ENCODE measurements at places on chromosomes 4 and X.

- DNase-seq, result no peak
Observed at GRCh38 chrX:103734125-103734760, 23.5 kb downstream of the TMEM31 start.

DNA sequence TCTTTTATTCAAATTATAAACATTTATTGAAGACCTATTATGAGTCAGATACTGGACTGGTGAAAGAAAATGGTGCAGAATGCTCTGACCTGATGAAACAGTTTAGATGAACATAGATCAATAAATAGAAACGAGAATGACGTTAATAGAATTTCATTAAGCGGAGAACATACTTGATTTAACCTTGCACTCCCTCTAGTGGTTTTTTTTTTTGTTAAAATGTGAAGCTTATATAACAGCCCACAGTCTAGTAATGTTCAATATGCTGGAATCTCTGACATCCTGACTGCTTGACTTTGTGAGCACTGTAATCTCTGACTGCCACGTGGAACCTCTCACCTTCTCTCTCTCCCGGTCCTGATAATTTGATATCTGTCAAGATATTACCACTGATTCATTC is 32.3 kb downstream of the HDAC8 start:
- no peak for DNase-seq

DNA sequence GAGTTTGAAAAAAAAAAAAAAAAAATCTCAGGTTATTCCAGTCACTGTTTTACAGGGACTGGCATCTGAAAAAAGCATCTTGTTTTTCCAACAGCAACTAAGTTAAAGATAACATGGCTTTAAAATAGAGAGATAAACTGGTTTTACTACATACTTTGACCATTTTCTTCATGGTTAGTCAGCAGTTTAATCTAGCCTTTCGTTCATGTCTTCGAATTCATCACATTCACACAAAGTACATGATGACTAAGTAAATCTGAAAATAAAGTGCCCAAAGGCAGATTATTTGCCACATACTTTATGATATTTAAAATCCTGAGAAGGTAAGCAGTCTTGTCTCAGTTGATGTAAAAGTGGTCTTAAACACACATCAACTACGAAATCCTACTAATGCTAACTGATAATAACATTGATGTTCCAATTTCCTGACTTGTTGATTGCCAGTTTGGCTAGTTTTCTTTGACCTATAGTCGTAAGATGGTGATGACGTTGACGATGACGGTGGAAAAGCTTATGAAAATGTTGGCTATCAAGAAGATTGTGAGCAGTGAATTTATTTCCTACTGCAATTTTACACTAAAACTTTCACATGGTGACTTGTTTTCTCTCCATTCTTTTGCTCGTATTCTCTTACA is 540.5 kb upstream of the BOD1L1 start:
- DNase-seq, result no peak

- no peak for DNase-seq
Observed at GRCh38 chr4:52368895-52369294, 290.2 kb downstream of the USP46 start.

GRCh38 chr4:133372699-133373098 is 223.6 kb downstream of the PCDH10 start:
- no peak for DNase-seq

GRCh38 chr4:151862766-151863165 is 102.0 kb upstream of the GATB start:
- no peak for DNase-seq

- DNase-seq, result no peak
Observed at GRCh38 chr4:141376769-141377168, 156.1 kb downstream of the ZNF330 start.

- no peak for DNase-seq
Observed at GRCh38 chr4:184420881-184421416, 53.4 kb downstream of the IRF2 start.

DNA sequence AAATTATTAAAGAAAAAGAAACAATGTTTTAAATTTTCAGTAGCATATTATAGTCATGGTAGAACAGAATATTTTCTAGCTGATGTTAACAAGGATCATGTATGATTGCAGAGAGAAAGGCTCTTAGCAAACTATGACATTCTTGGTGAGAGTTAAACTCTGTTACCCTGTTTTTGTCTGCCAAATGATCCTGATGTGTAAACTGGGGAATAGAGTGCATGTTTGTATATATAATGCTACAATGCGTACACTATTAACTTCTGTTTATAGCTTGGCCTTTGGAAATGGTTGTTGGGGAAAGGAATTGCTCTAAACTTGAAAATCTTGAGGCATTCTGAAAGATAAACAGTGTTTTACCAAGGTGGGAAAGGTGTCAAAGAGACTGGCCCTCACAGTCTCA is 292.7 kb downstream of the ARHGAP24 start:
- no peak for DNase-seq

DNA sequence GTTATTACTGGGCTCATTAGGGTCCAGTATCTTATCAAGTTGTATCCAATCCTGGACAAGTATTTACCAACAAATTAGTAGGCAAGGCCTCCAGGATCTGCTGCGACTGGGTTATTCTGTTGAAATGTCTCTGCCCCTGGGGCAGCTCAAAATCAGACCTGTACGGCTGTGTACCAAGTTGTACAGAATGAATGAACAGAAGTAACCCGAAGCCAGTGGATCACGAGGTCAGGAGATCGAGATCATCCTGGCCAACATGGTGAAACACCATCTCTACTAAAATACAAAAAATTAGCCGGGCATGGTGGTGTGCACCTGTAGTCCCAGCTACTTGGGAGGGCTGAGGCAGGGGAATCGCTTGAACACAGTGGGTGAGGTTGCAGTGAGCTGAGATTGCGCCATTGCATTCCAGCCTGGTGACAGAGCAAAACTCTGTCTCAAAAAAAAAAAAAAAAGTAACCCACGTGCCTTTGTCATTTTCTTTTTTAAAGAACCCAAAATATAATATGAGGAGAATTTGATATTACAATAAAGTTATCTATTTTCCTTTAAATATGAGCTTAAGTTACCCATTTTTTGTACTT is 127.3 kb downstream of the CBR4 start:
- no peak for DNase-seq

- DNase-seq, result no peak
Observed at GRCh38 chr4:73375328-73375741, 28.8 kb upstream of the ALB start.

DNA sequence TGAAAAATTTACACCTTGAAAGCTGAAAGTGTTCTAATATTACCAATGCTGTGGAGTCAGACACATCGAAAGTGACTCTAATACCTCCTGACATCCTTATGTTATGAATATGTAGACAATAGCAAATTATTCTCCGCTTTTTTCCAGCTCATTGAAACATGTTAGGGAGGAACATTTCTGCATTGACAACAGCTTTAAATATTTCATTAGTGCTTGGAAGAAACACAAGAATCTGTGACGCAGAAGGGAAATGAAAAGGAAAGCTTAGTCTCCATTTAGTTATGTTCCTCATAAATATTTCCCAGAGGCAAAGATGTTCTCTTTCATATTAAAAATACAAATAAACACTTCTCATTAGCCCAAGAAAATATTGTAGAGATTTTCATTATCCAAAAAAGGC is 55.8 kb upstream of the CD99 start:
- no peak for DNase-seq

- DNase-seq, result no peak
Observed at GRCh38 chrX:132676561-132677186, 187.8 kb upstream of the MBNL3 start.

GRCh38 chr4:84669201-84669600 is 86.3 kb downstream of the CDS1 start:
- DNase-seq, result no peak

DNA sequence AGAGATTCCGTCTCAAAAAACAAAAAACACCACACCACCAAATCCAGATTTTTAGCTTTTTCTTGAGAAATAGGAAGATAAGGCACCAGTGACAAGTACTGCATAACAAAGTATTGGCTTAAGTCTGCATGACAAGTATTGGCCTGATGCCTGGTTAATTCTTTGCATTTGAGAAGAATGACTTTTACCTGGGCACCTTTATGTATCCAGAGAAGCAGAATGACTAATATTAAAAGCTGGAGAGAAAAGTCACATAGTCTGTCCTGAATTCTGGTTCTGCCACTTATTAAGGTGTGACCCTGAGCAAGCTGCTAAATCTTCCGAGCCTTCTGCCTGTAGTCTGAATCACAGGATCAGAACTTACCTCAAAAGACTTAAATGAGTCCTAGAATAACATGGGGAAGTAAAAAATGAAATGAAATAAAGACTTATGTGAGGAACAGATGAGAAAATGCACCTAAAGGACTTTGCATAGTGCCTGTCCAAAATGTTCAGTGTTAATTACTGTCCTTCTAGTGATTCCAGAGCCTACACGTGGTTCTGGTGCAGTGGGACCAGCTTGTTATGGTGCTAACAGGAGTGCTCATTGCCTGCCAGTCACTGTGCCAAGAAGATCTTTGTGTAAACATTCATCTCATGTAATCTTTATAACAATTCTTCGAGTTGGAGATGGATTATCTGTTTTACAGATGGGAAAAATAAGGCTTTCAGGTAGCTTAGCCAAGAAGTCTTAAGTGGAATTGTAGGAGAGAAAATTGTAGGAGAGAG is 31.6 kb downstream of the UGDH start:
- DNase-seq, result no peak

DNA sequence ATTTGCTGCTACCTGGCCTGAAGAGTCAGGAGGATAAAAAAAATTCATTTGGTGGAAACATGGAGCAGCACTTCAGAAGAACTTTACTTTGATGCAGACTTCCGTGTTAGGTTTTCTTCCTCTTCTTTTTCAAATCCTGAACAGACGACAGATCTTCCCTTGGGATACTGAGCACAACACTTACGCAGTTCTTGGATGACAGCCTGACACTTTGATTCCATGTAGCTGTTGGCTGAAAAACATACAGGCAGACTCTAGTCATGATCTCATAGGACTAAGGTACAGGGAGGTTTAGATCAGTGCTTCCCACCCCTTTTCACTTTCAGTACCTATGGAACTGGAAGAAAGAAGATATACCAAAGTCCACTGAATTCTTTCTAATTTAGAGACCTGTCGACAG is 9.2 kb downstream of the CMC4 start:
- DNase-seq, result no peak

- no peak for DNase-seq
Observed at GRCh38 chr4:151538963-151539362, 130.0 kb downstream of the FHIP1A start.

- peak; percentile 22 for DNase-seq
Observed at GRCh38 chrX:20530406-20530921, 263.8 kb upstream of the RPS6KA3 start.

DNA sequence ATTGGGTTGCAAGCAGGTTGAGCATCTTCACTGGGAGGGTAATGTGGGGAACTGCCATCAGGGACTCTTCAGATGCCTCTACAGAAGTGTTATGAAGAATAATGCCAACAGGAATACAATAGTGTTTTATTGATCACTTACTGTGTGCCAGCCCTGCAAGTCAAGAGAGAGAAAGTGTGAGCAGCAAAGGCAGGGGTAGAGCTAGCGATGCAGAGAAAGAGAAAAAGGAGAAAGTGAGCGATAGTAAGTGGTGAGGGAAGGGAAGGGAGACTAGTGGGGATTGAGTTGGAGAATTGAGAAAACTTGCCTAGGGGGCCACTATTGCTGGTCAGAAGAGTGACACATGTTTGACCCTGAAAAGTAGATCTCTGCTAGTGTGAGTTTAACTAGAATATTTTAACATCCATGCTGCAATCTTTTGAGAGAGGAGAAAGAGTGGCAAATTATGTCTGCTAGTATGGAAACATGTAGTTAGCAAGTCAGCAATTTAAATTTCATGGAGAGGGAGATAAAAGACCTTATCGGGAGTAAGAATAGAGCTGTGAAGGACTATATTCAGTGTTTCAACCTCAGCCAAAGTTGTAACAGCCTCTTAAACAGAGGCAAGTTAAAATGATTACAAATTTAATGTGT is 12.2 kb downstream of the AFF1 start:
- no peak for DNase-seq

GRCh38 chrX:8405631-8406030 is 59.0 kb upstream of the VCX3B start:
- DNase-seq, result no peak

DNA sequence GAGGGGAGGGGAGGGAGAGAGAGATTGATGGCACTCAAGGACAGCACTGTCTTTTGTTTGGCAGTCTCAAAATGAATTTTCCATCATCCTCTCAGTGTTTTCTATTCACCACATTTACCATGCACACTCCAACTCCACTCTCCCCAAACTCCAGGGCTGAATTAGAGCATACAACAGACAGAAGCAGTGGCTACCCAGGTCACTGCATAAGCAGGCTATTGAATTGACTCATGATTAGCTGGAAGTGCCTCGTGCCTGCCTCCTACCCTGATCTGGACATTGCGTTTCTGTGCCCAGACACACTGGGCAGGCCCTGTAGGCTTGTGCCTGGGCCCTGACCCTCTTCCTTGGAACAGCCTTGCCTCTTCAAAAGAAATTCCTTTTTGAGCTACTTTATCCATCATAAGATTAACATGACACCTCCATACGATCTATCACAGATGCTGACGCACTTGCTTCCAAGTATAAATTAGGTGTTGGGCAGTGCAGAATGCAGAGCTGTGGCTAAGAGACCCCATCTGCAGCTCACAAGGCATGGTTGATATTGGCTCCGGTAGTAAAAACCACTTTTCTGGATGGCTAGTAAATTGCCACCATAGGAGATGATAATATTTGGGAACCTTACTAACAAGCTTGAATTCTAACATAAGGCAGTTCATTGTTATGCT is 752.9 kb downstream of the RPA4 start:
- DNase-seq, result no peak

- no peak for DNase-seq
Observed at GRCh38 chrX:115946059-115946458, 224.5 kb upstream of the AGTR2 start.

- DNase-seq, result no peak
Observed at GRCh38 chrX:136346506-136346905, 45.7 kb downstream of the ADGRG4 start.

- no peak for DNase-seq
Observed at GRCh38 chr4:41154814-41155177, 59.5 kb downstream of the APBB2 start.

DNA sequence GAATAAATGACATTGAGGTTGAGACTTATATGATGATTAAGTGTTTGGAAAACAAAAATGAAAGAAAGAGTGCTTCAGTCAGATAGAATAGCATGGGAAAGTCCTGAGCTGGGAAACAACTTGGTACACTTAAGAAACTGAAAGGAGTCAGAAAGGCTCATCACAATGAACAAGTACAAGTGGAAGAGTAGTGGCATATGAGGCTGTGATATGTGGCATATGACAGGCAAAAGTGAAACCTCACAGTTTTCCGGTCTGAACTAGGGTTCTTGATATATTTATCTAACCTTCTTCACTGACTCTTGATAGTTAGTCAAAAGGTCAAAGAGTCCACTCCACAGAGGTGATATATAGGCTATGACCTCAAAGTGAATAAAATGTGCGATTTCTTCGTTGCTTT is 537.1 kb upstream of the CXorf51A start:
- no peak for DNase-seq

- no peak for DNase-seq
Observed at GRCh38 chr4:122668241-122668640, 47.4 kb upstream of the IL21 start.

DNA sequence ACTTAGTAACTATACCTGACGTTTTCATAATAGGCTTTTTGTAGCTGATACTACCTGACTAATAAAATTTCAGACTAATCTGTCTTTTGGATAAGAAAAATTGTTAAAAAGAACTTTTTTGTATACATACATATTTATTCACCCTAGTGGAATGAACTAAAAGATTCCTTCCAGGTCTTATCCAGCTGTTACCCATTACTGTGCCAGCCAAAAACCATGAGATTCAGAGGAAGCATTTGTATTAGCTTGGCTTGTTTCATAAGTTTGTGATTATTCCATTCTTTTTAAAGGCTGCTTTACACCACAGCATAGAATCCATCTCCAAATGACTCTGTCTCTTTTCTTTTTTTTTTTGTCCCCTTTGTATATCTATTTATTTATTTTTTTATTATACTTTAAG is 149.4 kb downstream of the FAT4 start:
- DNase-seq, result no peak

All from stimulated activated CD4-positive, alpha-beta T cell treated with anti-CD3 and anti-CD28 coated beads, Interleukin-2, amount 100 ng/mL, for 4 hours (primary cell).